ENCODE measurements at places on chromosomes 13 and 19.

DNA sequence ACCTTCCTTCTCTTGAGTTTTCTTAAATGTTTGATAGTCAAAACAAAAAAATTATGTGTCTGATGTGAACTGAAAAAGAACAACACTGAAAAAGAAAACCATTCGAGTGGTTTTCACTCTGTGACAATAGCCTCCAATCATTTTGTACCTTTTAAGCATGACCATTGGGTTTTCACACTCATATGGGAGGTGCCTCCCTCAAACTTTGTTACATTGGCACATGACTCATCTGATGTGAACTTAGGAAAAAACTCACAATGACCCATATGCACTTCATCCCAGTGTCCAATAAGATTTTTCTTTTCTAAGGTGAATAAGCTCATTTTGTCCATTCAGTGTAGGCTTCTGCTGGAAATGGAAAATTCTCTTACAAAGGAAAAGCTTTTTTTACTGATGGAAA, 66.6 kb upstream of the XPO4 start:
- peak; percentile 67 for DNase-seq

GRCh38 chr13:80695841-80696240, 354.9 kb upstream of the SPRY2 start:
- no peak for DNase-seq

DNA sequence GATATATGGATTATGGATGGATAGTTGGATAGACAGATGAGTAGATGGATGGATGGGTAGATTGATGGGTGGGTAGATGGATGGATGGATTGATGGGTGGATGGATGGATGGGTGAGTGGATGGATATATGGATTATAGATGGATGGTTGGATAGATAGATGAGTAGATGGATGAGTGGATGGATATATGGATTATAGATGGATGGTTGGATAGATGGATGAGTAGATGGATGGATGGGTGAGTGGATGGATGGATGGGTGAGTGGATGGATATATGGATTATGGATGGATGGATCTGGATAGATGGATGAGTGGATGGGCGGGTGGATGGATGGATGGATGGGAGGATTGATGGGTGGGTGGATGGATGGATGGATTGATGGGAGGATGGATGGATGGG, 36.4 kb upstream of the TNFAIP8L1 start:
- DNase-seq, result no peak

GRCh38 chr19:29411113-29411581, 114.6 kb upstream of the VSTM2B start:
- no peak for DNase-seq

DNA sequence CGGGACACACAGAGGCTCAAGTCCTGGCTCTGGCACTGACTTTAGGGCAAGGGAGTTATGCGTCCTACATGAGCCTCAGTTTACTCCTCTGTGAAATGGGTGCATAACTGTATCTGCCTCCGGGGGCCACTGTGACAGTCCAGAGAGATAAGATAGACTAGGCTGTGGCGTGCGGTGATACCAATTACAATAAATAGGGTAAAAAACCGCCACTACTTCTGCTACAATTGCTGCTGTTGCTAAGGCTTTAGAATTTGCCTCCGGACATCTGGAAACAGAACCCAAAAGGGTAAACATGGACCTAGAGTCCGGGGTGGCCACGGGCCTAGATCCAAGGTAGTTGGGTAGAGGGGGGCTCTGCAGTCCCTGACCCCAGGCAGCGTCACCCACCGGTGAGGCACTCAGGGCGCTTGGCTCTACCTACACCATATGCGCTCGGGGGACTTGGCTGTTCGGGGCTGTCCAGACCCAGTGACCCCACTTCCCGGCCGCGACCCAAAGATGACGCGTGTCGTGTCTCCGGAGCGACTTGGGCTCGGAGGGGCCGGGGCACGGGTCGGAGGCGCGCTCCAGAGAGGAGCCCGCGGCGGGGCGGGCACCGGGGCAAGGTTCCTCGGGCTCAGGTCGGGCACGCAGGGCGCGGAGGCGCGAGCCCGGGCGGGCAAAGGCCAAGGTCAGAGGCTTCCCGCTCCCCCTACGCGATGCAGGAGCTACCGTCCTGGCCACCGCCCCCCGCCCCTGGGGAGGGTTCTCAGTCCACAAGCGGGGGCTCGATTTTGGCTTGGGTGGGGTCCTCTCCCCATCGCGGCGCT, 1.1 kb downstream of the INSR start:
- no peak for DNase-seq

DNA sequence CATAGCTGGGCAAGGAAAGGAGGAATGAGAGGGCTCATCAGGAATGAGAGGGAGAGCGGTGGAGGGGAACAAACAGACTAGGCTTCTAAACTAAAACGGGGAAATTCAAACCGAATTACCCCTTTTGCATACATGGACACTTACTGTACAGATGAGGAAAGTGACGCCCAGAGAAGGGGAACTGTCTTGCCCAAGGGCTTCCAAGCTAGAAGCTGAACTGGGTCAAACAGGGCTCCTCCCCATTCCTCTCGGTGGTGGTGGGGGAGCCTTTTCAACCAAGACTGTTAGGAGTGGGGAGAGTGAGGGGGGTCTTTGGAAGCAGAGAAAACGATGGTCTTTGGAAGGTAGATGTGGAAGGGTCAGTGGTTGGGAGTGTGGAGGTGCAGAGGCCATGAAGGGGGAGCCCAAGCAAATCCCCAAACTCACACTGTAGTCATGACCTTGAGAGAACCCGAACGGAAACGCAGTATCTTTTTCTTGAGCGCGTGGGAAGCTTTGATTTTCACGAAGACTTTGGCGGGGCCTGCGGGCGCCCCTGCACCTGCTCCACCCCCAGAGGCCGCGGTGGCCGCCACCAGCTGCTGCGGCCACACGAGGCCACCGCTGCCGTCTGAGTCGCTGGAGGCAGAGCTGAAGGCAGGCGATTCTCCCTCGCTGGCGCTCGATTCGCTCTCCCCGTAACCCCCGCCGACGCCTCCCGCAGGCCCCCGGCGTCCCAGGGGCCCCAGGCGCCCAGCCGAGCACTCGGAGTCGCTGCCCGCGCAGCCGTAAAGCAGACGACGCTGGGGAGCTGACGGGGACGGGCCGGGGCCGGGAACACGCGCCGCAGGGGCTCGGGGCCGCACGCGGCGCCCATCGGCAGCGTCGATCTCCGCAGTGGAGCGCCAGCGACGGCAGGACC, 12.3 kb upstream of the GNG8 start:
- no peak for DNase-seq

GRCh38 chr13:98938801-98939200, 39.1 kb downstream of the DOCK9 start:
- peak; percentile 23 for DNase-seq

DNA sequence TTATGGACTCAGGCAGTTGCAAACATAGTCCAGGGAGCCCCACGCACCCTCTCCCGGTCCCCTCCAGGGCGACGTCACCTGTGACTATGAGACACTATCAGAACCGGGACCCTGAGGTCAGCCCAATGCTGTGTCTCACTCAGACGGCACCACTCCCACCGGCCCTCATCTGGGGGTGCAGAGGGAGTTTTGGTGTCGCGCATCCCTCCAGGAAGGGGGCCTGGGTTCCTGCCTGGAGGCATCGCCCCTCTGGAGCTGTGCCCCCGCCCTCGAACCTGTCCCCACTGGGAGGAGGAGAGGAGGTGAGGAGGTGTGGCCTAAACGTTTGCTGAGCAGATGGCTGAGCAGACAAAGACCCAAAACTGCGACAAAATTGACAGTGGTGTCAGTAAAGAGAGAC, 51.2 kb downstream of the GADD45B start:
- DNase-seq, result no peak

DNA sequence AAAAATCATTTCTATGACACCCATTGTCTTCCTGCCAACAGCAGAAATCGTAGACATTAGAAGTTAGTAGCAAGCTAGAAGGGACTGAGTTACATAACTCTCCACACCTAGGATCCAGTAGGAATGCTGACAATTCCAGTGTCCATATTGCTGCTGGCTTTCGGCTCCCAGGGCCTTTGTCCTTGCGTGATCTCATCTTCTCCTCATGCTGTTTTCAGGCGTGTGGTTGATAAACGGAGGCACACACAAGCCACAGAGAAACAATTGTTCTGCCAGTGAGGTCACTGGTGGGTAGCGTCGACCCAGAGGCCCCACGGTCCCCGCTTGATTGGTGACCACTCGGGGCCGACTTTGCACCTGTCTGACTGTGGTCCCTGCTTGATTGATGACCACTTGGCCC, 31.6 kb upstream of the F7 start:
- no peak for DNase-seq

GRCh38 chr19:49764341-49764740, 1.2 kb upstream of the TSKS start:
- DNase-seq, result no peak

- no peak for DNase-seq
Measured at GRCh38 chr13:51687947-51688714, 103.9 kb downstream of the WDFY2 start.

DNA sequence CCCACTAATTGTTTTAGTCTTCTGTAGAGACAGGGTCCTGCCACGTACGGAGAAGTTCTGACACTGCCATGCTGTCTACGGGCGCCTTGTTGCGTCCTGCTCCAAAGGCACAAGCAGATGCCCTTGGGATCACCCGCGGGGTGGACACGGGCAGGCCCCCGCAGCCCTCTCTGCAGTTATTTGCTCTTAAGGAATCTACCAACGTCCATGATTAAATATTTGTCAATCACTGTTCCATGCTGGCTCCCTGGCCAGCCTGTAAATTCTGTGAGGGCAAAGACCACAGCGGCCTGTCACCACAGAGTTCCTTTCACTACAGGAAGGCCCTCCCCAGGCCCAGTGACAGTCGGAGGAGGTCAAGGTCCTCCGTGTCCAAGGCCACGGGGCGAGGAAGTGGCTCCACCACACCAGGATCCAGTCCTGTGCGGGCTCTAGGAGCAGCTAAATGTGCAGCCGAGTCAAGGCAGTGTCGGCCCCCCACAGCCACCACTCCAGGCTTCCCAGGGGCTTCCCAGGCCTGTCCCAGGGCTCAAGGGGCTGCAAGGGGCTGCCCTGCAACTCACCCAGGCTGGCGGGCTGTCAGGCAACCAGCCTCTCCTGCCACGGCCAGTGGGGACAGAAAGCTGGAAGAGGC, 2.1 kb downstream of the RNF126 start:
- no peak for DNase-seq

DNA sequence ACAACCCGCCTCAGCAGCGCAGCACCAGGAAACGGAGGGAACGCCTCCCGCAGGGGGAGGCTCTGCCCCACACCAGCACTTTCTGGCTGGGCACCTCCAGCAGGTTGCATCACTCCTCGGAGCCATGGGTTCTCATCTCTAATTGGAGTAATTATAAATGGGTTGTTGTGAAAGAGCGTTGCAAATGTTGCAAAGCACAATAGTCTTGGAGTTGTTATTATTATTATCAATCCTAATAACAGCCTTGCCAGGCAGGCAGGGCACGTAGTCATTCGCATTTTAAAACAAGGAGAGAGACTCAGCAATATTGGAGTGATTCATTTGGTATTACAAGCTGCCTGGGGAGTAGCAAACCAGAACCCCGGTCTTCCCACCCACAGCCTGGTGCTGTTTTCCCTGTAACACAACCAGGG, 108.6 kb upstream of the GJB6 start:
- peak; percentile 13 for DNase-seq

GRCh38 chr13:78100486-78100885, 181.9 kb upstream of the EDNRB start:
- no peak for DNase-seq

DNA sequence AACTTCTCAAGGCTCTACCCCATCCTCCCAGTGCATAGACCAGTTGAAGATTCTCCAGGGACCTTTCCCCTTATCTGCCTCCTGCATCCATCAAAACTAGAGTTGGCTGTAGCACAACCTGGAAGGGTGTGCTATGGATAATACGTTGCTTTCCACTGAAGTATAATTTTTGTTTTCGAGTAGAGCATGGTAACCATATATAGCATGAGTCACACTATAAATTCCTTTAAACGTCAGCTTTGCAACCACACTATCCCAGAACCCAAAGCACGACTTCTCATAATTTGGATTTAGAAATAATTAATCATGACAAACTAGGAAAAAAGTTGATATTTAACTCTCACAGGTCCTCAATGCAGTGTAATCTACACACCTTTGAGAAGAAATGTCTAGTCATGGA, 138.3 kb upstream of the NBEA start:
- DNase-seq, result no peak

- no peak for DNase-seq
Measured at GRCh38 chr19:41591951-41592562, 16.1 kb downstream of the CEACAM21 start.

- DNase-seq, result peak; percentile 33
Measured at GRCh38 chr13:48562296-48563066, 29.6 kb upstream of the RCBTB2 start.

- no peak for DNase-seq
Measured at GRCh38 chr19:4199699-4200293, 17.3 kb downstream of the ANKRD24 start.

- DNase-seq, result peak; percentile 50
Measured at GRCh38 chr19:49331616-49332055, 3.6 kb upstream of the CD37 start.

GRCh38 chr13:19597523-19597922, 35.9 kb upstream of the MPHOSPH8 start:
- peak; percentile 74 for DNase-seq

- DNase-seq, result peak; percentile 23
Measured at GRCh38 chr19:1651568-1652291, 685 bp downstream of the TCF3 start.

- no peak for DNase-seq
Measured at GRCh38 chr13:102772042-102772425, 1.6 kb downstream of the TEX30 start.

DNA sequence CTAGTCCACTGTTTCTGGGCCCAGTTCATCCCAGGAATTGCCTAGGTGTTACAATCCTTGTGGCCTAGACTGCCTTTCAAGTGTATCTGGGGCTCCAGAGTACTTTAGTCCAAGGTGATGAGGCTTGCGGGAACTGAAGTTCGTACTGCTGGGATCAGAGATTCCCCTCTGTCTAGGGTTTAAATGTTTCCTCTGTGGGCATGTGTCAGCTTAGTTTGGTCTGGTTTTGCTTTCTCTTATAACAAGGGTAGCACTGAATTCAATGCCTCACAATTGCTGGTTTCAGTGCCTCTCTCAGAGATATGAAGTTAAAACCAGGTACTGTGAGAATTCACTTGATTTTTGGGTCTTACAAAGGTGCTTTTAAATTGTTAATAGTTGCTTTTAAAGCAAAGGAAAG, 30.8 kb downstream of the RGCC start:
- no peak for DNase-seq

DNA sequence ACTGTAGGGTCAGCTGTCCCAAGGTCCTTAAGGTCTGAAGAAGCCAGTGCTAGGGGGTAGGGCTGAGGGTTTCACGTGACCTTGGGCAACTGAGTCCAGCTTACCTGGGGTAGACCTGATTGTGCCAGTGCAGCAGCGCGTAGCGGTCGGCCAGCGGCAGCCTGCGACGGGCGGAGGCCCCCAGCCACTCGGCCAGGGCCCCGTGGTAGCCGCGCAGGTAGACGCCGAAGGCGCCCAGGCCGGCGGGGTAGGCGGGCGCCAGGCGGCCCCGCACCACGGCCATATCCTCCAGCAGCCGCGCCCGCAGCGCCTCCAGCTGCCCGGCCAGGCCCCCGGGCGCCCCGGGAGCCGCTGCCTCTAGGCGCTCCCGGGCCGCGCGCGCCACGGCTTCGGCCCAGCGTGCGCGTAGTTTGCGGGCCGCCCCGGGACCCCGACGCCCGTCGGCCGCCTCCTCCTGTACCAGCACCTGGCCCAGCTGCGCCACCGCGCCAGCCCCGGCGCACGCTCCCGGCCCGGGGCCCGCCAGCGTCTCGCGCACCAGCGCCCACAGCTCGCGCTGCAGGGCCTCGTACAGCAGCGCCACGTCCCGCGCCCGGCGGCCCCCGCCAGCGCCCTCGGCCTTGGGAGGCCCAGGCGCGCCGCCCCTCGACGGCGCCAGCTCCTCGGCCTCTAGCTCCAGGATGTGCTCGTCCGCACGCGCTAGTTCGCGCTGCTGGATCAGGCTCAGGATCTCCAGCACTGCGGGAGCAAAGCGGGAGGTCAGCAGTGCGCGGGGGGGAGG, 10.9 kb downstream of the EXOC3L2 start:
- DNase-seq, result no peak

Data from fibroblast of lung (primary cell).